ENCODE measurements at places on chromosomes 7 and 10.

GRCh38 chr7:56447864-56448693 lies 331.9 kb upstream of the NUPR2 start:
- DNase-seq, result no peak

- no peak for DNase-seq
Measured at GRCh38 chr7:142941541-142941940, 2.3 kb downstream of the LLCFC1 start.

DNA sequence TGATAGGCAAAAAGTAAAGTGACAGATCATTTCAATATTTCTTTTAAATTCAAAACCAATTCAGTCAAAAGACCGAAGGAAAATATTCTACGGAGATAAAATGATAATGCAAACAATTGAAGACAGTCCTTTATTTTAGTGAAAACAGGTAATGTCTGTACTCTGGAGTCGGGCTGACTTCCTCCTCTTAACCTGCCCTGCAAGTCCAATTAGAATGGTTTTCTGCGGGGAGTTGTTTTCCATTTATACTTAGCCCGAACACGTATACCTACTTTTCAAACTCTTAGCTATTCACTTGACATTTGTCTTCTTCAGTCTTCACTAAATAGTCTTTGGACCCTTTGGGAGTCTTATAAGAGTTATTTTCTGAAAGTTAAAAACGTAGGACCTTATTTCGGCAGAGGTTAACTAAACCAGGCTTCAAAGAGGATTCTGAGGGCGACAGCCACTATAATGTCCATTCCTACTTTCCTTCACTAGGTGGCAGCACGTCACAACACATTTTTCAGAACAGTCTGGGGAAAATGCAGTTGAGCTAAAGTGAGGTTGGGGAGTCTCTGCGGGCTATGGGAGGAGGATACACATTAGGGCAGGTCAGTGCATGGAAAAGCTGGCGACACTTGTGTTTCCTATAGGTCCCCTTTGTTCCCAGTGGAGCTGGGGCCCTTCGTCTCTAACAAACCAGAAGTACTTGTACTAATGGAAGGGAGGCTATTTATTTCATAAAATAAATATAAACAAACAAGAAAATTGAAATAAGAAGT lies 472.0 kb downstream of the KCNMA1 start:
- DNase-seq, result peak; percentile 27

DNA sequence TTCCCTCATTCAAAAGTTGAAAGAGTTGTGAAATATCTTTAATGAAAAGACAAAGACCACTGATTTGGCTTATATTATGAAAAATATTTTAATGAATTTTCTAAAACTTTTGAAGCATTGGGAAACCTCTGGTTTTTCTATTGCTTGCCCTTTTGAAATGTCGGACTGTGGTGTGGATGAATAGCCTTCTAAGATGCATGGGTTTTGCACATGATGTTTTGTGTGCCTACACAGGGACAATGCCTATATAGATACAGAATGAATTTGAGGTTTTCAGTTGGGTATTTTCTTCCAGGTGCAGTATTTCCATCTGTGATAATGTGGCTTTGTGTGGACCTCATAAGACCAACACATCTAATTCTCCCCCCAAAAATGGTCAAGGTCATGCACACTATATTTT lies 1437.9 kb downstream of the REEP3 start:
- no peak for DNase-seq

DNA sequence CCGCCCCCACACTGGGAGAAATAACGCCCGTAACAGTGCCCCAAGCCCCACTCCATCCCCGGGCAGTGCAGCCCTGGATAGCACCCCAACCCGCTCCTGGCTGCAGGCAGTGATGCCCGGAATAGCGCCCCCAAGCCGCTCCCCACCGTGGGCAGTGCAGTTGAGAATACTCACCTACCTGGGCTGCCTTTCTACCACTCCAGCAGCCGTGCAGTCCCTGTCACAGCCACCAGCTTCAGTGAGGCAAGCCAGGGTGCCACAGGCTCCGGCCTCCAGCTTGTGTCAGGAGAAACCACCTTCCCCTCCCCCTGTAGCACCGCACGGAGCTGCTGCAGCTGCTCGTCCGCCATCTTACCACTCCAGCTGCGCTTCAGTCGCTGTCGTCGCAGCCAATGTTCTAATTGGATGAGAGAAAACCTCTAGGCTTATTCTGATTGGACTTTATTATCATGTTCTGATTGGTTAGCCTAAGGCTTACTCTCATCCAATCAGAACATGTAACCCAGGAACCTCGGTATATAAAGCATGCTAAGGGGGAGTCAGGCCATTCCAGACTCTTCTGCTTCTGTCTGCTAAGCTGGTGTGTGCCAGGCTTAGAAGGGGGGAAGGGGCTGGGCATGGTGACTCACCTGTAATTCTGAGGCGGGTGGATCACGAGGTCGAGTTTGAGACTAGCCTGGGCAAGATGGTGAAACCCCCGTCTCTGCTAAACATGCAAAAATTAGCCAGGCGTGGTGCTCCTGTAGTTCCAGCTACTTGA lies 53.2 kb upstream of the ZNF33B start:
- no peak for DNase-seq

GRCh38 chr10:129233351-129234148 lies 233.5 kb upstream of the MGMT start:
- no peak for DNase-seq

All from inflammatory macrophage treated with lipopolysaccharide for 1 hour (primary cell).